ENCODE measurements at places on chromosomes 4 and X.

- DNase-seq = no peak
These were observed 709.8 kb upstream of the HS3ST1 start for GRCh38 chr4:12138488-12138887.

- no peak for DNase-seq
These were observed 275.7 kb upstream of the RASGEF1B start for GRCh38 chr4:81747242-81747930.

DNA sequence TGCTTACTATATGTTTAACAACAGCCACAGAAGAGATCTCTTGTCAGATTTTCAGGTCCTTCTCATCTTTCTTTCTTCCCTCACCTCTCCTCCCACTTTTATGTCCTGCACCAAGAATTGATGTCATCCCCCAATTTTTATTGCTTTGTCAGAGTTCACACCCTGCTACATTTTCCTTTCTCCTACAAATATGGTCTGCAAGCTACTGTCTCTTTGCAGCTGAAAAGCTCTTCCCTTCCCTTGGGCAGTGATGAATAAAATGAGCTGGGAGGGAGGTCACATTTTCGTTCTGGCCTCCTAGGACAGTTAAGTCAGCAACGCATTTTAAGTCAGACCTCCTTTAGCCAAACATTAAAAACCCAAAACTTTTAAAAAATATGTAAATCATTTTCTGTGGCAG, 26.7 kb upstream of the VEGFD start:
- no peak for DNase-seq

- no peak for DNase-seq
These were observed at the start of gene GABRQ for GRCh38 chrX:152637649-152638442. GABRQ (plus strand) TSS chrX:152637895; CDS start chrX:152638203, 308 bp downstream.

GRCh38 chr4:92235731-92236130, 68.0 kb upstream of the GRID2 start:
- no peak for DNase-seq

DNA sequence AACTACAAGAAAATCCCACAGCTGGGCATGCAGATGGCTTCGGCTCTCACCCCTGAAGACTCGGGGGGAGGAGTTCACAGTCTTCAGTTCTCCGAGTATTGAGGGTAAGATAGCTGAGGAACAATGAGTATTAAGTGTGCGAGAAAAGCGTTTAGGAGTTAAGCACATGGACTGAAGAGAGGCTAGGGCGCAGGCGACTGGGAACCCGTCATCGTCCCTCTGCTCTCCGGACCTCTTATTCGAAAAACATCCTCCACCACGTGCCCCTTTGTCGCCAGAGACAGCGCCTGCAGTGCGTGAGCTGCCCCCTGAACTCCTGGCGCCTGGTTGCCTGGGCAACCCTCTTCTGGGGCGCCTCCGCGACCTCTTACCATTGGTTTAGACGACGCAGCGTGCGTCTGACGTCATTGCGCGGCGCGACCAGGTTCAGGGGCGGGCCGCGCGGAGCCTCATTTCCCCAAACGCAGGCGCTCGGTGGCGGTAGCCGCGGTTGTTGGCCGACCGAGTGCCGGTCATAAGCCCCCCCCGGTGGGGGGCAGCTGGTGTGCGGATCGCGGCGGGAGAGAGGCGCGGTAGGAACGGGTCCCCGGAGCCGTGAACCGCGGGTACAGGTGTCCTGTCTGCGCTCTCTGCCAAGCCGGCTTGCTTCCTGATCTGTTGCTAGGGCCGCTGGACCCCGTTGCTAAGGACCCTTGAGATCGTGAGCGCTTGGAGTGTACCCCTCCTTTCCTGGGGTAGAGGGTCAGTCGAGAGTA, at the start of gene PACRGL:
TSS of gene PACRGL (plus strand) at position 452 of the 755 bp plus-strand sequence. CDS start 4,024 bp downstream, outside the sequence.
- peak; percentile 86 for DNase-seq

DNA sequence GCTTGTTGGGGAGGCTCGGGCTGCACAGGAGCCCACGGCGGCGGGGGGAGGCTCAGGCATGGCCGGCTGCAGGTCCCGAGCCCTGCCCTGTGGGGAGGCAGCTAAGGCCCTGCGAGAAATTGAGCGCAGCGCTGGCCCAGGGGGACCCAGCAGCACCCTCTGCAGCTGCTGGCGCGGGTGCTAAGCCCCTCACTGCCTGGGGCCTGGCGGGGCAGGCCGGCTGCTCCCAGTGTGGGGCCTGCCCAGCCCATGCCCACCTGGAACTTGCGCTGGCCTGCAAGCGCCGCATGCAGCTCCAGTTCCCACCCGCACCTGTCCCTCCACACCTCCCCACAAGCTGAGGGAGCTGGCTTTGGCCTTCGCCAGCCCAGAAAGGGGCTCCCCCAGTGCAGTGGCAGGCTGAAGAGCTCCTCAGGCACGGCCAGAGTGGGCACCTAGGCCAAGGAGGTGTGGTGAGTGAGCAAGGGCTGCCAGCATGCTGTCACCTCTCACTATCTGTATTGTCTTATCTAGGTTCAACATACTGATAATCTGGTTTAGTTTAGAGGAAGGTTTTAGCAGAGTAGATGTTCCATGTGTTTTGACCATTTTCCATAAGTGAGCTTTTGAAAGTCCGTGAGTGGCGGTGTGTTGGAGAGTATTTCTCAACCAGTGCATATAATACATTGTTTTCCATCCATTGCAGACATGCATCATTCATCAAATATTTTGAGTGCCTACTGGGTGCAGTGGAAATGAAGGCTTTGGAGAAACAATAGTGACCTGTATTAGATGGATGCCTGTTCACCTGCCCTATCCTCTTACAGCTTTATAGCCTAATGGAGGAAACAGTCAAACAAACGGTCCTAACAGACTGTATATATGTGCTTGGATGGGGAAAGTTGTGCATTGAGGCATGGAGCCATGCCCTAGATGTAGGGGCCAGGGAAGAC, 13.1 kb downstream of the PI4K2B start:
- no peak for DNase-seq

DNA sequence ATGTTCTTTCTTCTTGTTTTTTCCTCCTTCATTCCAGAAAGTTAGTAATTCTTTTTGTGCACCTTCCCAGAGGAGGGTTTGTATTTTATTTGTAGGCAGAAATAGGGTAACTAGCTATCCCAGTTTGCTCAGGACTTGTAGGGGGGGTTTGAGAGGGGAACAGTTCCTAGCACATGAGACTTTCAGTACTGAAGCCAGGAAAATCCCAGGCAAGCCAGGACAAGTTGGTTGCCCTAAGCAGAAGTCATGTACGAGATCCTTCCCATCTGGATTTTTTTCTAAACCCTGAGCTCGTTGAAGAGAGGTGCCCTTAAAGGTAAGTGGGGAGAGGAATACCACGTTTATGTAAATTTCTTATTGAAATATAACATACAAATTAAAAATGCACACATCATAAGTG, 15.6 kb upstream of the TAB3 start:
- DNase-seq = no peak

DNA sequence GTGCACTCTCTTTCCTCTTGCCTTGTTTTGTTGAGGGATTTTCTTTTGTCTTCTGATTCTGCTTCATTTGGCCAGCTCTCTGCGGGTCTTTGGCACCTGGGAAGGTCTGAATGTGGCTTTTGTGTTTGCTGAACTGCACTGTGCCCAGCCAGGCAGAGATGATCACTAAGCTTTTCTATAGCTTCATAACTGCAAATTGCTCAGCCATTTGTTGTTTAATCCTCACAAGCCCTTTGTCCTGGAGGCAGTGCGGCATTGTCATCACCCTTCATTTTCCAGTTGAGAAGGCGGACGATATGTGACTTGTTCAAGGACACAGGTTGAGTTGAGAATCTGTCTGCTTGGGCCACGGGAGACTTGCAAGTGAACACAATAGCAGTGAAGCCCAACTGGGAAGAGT, 46.0 kb upstream of the SFRP2 start:
- DNase-seq = no peak

- DNase-seq = no peak
These were observed 10.0 kb downstream of the TMEM164 start for GRCh38 chrX:110012818-110013485.

DNA sequence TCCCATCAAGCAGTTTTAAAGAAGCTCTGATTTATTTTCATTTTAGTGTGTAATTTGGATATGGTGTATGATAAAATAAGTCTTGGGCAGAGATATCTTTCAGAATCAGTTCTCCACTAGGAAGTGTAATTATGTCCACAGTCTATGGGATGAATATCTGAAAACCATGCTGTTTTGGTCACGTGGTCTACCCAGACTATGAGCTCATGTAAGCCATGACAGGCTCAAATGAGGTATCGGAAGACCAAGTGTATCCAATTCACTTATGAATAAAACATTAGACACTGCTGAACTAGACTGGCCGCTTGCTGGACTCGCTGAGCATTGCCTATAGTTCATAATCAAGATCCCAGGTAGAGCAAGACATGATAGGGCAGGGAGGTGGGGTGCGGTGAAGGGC, 50.5 kb downstream of the SOD3 start:
- DNase-seq = no peak
